ENCODE measurements at places on chromosomes 13 and 19. TPM values are rescaled to one million over a fixed set of nuclear protein-coding genes. Genes with fewer than 3 reads are reported as not detected.

The KIR2DL4 gene
- total RNA-seq, result not detected

The IGSF23 gene
- not detected for total RNA-seq

The SULT2A1 gene
- not detected for total RNA-seq

The LILRB5 gene
- total RNA-seq, result 1.2 TPM

The PRRG2 gene
- total RNA-seq, result 0.45 TPM

The SYT3 gene
- total RNA-seq, result 13.0 TPM

The DNMT1 gene
- 42.7 TPM for total RNA-seq

The REX1BD gene
- 17.1 TPM for total RNA-seq

The SIGLEC11 gene
- total RNA-seq, result 0.36 TPM

The GRK1 gene
- total RNA-seq, result 0.45 TPM

The SPRED3 gene
- total RNA-seq, result 3.8 TPM

The MIDN gene
- total RNA-seq, result 13.6 TPM

The ICAM5 gene
- total RNA-seq, result 1.6 TPM

The CASP14 gene
- total RNA-seq, result not detected

The ZNF428 gene
- total RNA-seq, result 66.2 TPM

GRCh38 chr13:110232756-110233155, 74.2 kb downstream of the COL4A1 start:
- DNase-seq, result no peak

DNA sequence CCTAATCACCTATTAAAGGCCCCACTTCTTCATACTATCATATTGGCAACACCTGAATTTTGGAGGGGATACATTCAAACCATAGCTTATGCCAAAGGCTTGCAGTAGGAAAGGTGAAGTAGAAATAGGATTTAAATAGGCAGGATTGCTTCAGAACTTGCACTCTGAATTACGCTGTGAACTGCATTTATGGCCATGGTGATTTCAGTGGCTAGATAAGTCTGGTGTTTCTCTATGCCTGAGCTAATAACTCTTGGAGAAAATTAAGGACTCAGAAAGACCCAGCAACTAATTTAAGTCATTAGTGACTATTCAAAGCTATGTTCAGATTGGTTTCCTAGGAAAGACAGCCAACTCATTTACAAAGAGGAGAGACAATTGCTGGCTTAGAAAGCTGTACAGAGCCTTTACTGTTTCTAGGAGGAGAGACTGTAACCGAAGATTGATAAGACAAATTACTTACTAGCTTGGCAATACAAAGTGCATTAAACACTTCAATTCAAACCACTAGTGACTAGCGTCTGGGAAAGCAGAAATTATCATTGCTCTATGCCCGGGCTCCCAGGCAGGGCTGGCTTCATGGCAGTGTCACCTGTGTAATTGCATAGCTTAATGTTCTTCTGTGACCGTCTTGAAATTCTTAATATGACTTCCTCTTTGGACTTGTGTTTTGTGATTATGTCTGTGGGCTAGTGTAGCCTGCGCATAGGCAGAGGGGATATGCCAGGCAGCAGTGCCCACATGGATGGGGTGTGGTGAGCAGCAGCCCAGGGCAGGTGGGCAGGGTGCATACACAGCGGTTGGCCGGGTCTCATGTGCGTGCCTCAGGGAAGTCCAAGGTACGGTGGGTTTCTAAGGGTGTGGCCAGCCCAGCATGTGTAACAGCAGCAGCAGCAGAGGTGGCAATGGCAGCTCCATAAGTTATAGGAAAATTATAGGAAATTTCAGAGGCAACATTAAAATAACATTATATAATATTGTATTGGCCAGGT, 60.1 kb downstream of the KL start:
- DNase-seq, result no peak

GRCh38 chr19:17830567-17831418, 9.5 kb upstream of the INSL3 start:
- peak; percentile 100 for DNase-seq

- no peak for DNase-seq
Measured at GRCh38 chr13:24356270-24356669, 46.9 kb downstream of the C1QTNF9 start.

DNA sequence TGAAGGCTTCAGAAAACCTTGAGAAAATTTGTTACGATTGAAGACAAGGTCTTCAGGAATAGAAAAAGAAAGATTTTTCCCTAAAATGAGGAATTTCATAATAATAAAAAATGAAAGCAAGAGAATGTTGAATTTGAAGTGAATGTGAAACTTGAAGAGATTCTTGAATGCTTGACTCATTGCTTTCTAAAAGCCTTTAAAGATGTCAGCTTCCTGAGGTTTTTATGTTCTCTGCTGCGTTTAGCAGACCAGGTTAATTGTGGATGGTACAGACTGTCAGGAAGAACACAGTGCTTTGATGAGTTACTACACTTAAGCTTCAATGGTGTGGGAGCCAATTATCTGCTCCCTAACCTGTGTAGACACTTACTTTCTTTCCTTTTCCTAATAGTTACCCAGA, 96.3 kb upstream of the FNDC3A start:
- no peak for DNase-seq

DNA sequence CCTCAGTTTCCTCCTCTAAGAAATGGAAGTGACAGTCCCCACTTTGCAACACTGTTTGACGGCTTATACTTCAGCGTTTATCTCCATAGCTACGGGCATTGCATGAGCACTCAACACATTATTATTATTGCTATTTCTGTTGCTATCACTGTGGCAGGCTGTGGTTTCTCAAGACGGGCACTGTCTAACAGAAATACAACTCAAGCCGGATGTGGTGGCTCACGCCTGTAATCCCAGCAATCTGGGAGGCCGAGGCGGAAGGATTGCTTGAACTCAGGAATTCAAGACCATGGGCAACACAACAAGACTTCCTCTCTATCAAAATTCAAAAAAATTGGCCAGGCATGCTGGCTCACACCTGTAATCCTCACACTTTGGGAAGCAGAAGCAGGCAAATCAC, 4.9 kb upstream of the ZSWIM4 start:
- no peak for DNase-seq

DNA sequence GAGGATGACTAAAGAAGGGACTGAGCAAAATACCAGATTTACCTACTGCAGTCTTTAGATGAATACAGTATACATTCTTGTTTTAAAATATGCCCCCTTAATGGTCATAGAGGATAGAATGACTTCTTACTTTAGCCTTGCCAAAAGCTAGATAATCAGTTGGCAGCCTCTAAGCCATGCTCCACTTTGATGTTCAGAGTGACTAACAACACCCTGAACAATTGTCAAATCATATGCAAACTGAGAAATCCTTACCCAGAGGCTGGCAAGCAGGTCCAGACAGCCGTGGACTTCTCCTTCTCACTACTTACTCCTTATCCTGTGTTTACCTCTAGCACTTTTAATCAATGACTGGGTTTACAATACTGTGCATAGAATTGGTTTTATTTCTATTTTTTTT, 23.6 kb upstream of the PHF11 start:
- no peak for DNase-seq

DNA sequence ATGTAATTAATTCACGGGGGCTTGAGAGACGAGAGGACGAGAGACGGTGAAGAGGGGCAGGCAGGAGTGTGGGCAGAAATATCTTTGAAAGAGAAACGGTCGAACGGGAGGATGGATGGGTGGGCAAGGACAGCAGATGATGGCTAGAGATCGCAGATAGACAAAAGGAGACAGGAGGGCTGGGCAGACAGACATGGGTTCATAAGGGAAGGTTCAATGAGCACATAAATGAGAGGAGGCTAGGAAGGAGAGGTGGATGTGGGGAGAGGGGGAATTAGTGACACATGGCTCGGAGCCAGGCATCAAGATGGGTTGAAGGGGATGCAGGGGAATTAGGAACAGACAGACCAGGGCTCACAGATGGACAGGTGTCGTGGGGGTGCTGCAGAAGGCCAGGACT, 1.1 kb downstream of the SYT3 start:
- peak; percentile 36 for DNase-seq

- DNase-seq, result no peak
Measured at GRCh38 chr13:95360052-95360451, 58.8 kb upstream of the ABCC4 start.

DNA sequence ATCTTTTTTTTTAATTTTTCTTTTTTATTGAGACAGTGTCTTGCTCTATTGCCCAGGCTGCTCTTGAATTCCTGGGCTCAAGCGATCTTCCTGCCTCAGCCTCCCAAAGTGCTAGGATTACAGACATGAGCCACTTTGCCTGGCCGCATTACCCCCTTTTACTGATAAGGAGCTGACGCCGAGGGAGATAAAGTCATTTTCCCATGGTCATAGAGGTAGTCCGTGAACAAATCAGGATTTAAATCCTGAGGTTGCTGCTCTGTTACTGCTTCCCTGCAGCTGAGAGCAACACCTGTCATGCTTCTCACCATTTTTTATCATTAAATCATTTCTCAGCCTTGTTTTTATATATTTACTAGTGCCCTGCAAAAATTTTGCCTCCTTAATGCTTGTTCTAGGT, 7.4 kb downstream of the CYSLTR2 start:
- no peak for DNase-seq

DNA sequence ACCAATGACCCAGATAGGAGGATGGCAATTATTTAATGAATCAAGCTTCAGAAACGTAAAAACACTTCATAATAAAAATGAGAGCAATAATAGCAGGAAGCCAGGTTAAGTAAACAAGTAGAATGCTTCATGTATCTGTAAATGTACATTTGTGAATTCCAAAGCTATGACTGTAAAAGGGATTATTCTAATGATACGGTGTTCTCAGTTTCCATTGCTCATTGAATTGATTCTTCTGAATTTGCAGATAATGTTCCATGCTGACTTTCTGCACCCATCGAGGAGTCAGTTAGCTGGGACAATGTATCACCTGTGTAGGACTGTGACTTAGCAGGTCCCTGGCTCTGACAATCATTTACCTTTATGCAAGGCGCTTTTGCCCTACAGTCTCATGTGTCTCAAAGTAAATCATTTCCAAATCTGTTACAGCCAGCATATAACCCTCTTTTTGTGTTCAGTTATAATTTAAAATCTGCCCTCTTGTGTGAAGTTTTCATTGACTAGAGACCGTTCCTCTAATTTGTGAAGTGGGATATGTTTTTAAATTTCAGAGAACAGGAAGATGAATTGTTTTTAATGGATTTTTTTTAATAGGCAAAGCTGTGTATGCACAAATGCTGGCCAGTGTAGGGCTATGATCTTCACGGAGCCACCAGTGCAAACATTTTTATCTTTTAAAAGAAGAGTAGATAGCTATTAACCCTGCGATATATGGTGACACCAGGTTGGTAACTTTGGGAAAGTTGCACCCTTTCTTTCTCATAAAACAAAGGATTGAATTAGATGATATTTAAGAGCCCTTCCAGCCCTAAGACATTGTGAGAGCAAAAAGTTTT, 267.1 kb downstream of the KLF5 start:
- DNase-seq, result no peak

- no peak for DNase-seq
Measured at GRCh38 chr19:31023038-31023437, 326.2 kb downstream of the TSHZ3 start.

GRCh38 chr19:36008336-36008978, at the start of gene SYNE4:
TSS of gene SYNE4 (minus strand) at chr19:36008813. CDS start at chr19:36008681, 132 bp downstream.
- peak; percentile 93 for DNase-seq

DNA sequence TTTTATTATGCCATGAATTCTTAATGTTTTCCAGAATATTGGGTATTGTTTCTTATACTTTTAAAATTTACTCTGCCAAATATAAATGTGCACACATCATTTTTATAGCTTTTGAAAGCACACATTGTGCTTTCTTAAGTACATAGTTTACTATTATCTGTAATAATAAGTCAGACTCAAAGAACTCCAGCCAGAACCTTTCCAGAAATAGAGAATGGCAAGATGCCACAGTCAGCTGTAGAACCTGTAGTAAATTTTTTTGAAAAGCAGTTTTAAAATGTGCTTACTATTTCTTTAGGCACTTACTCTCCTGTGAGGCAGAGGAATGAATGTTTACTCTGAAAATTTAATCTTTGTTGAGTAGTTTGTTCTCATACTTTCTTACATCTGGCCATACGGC, 1287.1 kb downstream of the PCDH9 start:
- no peak for DNase-seq

GRCh38 chr19:38691938-38692457, 44.5 kb downstream of the ACTN4 start:
- no peak for DNase-seq

GRCh38 chr13:20373861-20374260, 141.7 kb upstream of the GJB6 start:
- no peak for DNase-seq

DNA sequence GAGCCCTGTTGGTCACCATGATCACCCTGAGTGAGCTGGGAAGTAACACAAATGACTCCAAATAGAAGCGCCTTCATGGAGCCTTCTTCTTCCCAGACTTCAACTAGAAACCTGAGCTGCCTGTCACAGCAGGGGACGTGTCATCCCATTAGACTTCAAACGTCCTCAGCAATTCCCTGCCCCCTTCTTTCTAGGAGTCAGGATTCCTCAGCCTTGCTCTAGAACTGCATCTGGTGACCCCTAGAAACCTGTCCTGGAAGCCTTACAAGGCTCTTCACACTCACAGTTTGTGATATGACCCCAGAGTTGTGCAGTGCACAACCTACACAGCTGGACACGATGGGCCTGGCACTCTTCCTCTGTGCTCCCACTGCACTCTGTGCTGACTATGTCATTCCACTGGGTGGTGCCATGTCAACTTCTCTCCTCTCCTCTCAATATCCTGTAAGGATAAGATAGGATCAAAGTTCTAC, 23.6 kb upstream of the TTYH1 start:
- no peak for DNase-seq

DNA sequence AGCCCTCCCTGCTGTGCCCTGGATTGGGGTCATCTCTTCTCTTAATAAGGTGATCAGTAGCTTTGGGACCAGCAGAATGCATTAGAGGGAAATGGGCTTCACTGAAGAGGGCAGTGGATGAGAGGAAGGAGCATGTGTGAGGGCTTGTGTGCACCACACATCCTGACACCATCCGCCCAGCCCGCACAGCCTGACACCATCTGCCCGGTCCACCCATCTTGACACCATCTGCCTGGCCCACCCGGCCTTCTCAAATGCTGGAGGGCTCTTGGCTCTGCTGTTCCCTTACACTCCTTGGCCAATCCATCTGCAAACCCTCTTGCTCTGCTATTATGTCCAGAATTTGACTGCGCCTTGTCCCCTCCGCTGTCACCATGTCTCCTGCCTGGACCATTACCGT, 41.8 kb downstream of the BICRA start:
- DNase-seq, result peak; percentile 72

- no peak for DNase-seq
Measured at GRCh38 chr19:29574510-29574909, 31.6 kb upstream of the POP4 start.

DNA sequence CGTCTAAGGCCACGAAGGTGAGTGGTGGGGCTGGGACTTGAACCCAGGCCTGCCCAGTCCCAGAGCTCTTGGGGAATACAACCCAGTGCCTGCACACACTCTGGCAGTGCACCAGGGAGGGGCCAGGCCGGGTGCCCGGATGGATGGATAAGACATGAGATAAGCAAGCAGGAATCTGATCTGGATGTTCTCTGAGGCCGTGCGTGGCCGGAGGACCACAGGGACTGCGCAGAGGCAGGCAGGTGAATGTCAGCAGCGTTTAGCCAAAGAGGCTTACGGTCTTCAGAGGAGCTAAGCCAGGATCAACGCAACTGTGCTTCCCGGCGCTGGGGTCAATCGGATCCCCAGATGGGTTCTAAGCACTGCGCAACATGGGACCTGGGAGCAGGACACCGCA, 1.5 kb downstream of the ZNF787 start:
- no peak for DNase-seq

GRCh38 chr13:77323858-77324257, 3.0 kb downstream of the MYCBP2 start:
- no peak for DNase-seq

All from cerebellum (tissue), 4 donors.